ENCODE measurements at places on chromosomes 5 and 9. TPM values are rescaled to one million over a fixed set of nuclear protein-coding genes. Genes with fewer than 3 reads are reported as not detected.

DNA sequence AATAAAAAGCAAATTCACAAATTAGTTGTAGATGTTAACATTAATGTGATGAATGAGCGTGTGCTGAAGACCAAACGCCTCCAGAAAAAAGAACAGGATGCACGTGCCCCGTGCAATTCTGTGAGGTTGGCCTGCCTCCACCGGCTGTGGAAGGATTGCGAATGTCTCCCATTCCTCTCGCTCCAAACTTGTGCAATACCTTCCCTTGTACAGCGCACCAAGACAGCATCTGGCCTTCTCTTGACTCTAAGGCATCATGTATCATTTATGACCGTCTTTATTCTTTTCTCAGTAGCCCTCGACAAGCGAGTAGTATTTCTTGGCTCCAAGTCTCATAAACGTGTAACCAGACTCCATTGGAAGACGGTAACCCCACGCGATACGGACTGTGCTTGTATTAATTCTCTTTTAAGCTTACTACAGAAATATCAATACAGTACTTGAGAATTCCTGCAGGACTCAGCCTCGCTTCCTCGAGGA is 1.5 kb upstream of the TESK1 start:
- DNase-seq = no peak

GRCh38 chr5:43019291-43019613 is 20.9 kb downstream of the ANXA2R start:
- no peak for DNase-seq

GRCh38 chr5:74560245-74560644 is 80.3 kb downstream of the ENC1 start:
- DNase-seq = no peak

DNA sequence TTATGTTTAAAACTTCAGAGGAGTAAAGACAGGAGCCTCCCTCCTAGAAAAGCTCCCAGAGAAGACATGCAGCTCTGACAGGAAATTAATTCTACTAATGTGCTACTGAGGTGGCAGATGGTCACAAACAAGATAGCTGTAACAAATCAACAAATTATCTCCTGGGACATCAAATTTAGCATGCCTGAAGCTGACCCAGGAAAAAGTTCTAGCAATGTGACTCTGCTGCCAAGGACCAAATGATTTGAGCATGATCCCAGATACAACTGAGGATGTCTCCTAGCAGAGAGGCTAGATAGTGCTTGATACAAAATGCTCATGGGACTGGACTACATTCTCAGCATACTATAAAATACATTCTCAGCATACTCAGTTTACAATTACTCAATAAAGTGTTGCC is 413.5 kb upstream of the SMC2 start:
- no peak for DNase-seq

DNA sequence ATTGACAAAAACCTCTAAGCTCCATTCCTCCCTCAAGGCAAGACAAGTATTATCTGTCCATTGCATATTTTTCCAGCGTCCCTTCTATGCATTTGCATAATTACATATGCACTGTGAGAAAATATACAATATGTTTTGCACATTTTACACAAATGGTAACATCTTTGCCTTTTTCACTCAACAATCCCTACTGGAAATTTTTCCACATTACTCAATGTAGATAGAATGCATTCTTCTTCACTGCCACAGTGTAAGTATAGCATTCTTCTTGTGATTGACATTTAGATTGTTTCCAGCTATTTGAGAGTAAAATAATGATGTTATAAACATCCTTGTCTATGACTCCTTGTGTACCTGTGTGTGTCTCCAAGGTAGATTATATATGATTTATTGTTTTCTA is 205.0 kb downstream of the SLIT3 start:
- DNase-seq = no peak

- DNase-seq = no peak
Measured at GRCh38 chr5:133534566-133534965, 77.8 kb downstream of the FSTL4 start.

Gene ABO
- 2.1 TPM for total RNA-seq

Gene TMEFF1
- not detected for total RNA-seq

DNA sequence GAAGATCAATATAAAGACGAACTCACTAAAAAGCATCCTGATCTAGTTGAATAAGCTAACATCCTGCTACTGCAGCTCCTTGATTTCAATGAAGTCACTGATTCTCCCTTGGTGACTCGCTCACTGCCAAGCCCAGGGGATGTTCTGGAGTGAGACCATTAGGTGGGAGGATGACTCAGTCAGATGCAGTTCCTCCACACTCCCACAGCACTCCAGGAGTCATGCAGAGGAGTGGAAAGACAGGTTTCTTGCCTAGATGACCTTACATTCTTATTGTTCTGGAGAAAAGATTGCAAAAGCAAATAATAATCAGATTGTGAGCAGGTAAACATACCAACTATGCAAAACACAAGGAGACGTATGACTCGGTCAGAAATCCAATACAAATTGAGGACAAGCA is 15.3 kb downstream of the GCNT4 start:
- no peak for DNase-seq

Gene IL5
- not detected for total RNA-seq

DNA sequence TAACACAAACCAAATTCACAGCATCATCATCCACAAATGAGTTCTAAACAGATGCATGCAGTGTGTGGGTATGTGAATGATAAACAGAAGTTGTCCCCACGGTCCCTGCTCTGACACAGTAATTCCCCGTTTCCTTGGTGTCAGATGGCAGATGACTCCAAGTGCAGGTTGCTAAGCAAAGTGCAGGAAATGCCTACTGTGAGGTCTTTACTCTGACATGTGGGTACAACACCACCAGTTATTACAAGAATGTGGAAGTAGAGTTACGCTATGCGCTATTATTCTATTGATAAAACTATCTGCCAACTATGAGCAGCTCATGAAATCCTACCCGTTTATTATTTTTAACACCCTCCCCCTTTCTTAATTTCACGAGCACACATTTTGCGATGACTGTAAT is 448.9 kb downstream of the BNC2 start:
- no peak for DNase-seq

- DNase-seq = no peak
Measured at GRCh38 chr9:74277532-74277931, 219.6 kb upstream of the RORB start.

DNA sequence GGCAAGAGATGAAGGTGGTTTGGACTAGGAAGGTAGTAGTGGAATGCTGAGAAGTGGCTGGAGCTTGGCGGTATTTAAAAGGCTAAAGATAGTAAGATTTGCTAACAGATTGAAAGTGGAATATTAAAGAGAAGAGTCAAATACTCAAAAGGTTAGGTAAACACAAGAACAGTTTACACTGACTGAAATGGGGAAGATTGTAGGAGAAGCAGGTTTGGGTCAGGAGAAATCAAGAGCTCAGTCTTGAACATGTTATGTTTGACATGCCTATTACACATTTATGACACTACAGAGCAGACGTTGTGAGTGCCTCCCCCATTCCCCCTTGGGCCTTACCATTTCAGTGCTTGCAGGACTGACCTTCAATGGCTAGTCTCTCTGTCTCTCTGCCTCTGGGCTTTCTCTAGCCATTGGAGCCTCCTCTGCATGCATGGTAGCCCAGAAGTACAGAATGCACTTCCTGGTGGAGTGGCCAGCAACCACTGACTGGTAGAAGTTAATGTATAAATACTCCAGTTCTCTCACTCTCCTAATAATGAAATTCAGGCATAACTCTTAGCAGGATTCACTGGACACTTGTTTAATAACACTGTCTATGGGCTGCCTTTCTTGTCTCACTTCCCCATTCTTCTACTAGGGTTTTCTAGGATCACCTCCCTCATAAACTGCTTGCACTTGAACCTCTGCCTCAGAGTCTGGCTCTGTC is 56.8 kb downstream of the HMGCS1 start:
- DNase-seq = no peak

DNA sequence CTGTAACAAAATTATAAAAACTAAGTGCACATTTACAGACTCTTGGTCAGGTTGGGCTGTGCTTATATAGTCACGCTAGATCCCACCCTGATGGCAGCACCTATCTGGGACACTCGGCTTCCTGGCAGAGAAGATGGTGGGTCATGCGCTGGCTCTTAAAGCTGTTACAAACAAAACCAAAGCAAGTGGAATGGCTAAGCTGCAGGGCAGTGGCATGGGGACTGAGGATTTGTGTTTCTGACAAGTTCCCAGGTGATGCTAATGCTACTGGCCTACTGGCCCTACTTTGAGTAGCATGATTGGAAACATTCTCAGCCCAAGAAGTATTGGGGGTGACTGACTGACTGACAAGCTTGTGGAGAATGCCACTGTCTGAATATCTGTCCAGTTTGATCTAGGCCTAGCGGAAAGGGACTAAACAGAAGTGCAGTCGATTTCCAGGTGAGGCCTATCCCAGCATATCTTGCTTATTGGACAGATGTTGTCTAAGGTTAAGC is 8.3 kb downstream of the BTF3 start:
- no peak for DNase-seq

Gene ZNF484
- total RNA-seq = 14.7 TPM

GRCh38 chr5:82487131-82487530 is 209.0 kb upstream of the RPS23 start:
- DNase-seq = no peak

Gene NOXA1
- 3.3 TPM for total RNA-seq

DNA sequence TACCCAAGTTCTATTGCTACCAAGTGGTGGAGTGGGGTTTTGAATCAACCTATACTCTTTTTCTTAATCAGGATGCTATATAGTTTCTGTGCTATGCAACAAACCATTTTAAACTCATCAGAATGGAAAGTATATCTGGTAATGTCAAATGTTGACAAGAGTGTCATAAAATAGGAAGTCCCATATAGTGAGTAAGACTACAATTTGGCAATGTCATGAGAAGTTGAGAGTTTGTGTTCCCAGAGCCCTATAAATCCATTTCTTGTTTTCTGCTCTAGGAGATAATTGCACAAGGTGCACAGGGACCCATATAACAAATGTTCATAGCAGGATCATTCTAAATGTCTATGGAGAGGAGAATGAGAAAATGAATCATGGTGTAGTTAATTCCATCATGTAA is 109.8 kb upstream of the TXNDC8 start:
- DNase-seq = no peak

DNA sequence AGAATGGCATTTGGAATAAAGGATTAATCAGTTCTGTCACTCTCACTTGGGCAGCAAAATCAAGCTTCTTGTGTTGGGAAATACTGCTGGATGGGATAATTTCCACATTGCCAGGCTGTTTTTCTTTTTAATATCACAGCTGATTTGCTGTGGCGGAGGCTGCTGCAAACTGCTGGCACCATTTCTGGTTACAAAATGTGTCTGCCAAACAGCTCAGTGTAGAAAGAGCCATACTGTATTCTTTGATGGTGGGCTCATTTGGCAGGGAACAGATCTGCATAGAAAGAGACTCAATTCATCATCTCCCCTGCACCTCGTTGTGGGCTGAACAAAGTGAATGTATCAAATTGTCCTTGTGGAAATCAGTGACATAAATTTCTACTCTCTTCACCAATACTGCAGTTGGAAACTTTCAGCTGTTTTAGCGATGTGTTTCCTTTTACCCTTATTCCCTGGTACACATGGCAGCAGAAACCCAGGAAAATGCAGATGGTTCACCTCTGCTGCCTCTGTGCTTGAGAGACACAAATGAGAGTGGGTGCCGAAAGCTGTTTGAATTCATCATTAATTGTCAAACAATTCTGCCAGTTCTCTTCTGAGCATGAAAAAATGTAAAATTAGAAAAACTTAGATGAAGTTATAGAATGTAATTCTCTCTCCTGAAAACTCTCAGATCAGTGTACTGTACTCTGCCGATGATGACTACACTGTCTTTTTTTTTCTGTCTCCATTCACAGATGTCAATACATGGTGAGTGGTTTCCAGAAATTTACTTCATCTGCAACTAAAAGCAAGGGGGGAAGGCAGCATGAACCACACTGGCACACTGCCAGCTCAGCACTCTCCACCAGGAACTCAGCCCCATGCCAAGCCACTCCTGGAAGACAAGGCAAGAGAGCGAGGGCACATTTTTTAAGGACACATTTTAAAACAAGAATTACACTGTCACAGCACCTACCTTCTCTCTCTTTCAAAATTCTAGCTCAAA is 75.0 kb downstream of the HMHB1 start:
- no peak for DNase-seq

GRCh38 chr5:165143741-165144140 is 1638.3 kb downstream of the MAT2B start:
- DNase-seq = no peak

Gene GABRB2
- not detected for total RNA-seq

GRCh38 chr5:9547122-9547947 is 1.5 kb upstream of the SEMA5A start:
- no peak for DNase-seq

- DNase-seq = no peak
Measured at GRCh38 chr5:37071487-37071886, 177.7 kb downstream of the CPLANE1 start.

- no peak for DNase-seq
Measured at GRCh38 chr9:2161661-2162060, 146.5 kb downstream of the SMARCA2 start.

Gene PLPPR1
- total RNA-seq = not detected

- DNase-seq = no peak
Measured at GRCh38 chr9:77838986-77839385, 190.9 kb upstream of the GNA14 start.

GRCh38 chr5:74430631-74431289 is 209.8 kb downstream of the ENC1 start:
- DNase-seq = no peak

Gene SOX30
- total RNA-seq = 0.44 TPM

DNA sequence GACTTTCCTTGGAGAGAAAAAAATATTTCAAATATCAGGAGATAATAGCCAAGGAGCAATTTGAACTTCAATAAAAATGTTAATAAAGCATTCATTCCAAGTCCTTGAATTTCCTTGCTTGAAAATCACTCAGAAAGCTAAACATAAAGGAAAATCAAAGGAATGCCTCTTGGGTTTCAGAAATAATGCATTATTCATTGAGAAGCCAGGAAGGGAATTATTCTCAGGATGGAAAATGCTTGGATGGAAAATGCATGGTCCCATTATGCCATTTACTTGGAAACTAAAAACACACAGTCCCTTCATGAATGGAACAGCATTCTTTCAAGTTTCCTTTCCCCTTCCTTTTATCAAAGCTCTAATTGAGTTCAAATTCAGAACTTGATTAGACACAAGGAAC is 160.9 kb downstream of the LPAR1 start:
- no peak for DNase-seq
